ENCODE measurements at places on chromosomes 4 and X.
A peak's percentile ranks its signal among the peaks of the same experiment; 100 is the strongest.

DNA sequence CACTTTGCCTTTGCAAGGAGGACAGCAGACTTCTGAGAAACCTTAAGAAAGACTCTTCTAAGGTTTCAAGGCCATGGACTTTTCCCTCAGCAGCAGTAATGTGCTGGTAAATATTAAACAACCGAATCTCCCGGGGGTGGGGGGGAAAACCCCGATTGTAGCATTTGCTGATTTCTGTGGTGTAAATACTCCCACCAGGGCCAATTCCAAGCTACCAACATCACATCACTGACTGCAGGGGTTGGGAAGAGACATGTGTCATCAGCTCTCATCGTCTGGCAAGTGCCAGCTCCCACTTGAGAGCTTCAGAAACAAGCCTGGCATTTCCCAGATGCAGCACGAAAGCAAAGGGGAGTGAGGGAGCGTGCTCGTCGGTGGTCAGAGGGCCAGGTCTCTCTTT, 101.2 kb downstream of the BCOR start:
- no peak for DNase-seq

DNA sequence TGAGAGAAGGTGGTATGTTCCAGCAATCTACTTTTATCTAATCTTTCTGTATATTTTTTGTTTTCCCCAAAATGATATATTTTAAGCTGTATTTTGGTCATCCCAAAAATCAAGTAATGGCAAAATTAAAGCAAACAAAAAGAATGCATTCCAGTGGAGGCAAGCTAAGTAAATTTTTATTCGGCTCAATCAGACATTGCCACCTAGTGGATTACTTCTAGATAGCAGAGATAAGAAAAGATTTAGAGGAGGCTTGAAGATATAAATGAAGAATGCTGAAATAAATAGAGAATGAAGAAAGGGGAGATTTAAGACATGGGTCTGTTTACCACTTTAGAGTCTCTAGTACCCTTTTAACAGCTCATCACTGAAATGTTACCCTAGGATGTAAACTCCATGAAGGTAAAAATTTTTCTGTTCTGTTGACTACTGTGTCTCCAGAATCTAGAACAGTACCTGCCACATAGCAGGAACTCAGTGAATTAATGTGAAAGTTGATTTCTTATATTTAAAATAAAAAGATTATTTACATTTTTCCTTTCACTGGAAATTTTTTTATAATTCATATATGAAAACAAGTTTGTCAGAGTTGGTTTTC, 110.9 kb upstream of the ANK2 start:
- DNase-seq = peak; percentile 69

DNA sequence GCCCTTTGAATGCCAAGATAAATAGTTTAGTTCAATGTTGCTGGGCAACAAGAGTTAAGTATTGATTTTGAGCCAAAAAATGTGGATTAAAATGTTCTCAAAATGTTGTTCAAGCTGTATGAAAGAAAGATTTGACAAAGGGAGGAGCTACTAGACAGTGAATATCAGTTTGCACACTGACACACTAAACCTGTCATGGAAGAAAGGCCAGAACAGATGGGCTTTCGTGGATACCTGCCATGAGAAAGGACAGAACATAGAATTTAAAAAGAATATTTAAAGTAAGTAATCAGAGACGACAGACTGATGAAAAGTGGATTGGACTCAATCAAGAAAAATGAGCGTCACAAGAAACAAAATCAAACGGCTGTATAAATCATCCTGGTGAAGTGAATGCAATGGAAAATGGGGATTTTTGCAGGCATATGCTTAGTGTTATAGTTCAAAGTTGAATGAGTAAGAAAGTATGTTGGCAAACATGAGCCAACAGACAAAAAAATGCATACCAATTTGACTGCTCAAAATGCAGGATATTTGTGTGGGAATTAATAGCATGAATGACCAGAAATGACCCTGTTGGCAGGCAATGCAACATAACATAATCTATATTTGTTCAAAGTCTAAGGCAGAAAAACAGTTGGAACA, 7.4 kb downstream of the PCDH18 start:
- DNase-seq = peak; percentile 84

DNA sequence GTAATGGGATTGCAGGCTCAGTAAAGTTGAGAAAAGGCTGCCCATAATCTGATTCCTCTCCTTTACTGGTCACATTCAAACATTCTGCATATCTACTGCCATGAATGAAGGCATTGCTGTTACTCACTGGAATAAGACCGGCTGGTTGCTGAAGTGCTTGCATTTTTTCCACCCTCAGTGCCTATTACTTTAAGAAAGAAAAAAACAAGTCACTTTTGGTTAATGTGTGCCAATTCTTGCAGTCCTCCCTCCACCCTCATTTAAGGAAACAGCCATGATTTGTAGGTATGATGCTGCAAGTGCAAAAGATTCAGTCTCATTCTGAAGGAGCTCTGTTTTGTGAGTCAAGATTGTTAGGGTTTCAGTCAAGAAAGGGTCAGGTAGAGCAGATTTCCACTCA, 94.9 kb downstream of the EMCN start:
- no peak for DNase-seq

GRCh38 chr4:44146516-44146915, 302.1 kb downstream of the KCTD8 start:
- peak; percentile 5 for DNase-seq

DNA sequence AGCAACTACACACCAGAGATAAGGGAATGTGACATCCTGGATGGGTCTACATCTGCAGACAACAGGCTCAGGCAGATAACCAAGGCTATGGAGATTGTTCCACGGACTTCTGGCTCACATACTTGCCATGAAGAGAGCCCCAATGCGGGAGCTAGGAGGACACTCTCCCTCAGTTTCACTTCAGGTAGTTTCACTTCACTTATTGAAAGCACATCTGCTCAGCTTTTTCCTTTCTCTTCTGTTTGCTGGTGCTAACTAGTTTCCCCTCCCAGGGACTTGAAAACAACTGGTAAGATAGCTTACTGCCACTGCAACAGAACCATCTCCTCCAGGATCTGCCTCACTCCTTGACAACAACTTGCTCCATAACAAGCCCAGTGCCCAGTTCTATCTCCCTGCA, 1.4 kb upstream of the CT47C1 start:
- no peak for DNase-seq

GRCh38 chr4:62209757-62210485, 1009.8 kb downstream of the ADGRL3 start:
- DNase-seq = no peak

DNA sequence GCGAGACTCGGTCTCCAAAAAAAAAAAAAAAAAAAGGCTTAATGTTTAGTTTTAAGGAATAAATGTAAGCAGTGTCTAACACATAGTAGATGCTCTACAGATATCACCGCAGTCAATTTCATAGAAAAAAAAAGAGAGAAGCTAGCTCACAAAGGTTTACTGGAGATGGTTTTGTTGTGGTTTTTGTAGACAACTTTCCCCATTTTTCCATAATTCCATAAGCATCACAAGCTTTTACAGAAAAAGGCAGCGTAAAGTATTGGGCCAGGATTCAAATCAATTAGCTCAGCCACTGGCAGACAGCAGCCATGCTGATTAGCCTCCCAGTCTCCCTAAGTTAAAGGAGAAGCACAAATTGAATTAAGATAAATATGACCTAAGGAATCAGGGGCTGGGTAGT, 1.5 kb downstream of the GRSF1 start:
- peak; percentile 25 for DNase-seq

GRCh38 chr4:111499706-111500105, 645.5 kb upstream of the FAM241A start:
- no peak for DNase-seq

DNA sequence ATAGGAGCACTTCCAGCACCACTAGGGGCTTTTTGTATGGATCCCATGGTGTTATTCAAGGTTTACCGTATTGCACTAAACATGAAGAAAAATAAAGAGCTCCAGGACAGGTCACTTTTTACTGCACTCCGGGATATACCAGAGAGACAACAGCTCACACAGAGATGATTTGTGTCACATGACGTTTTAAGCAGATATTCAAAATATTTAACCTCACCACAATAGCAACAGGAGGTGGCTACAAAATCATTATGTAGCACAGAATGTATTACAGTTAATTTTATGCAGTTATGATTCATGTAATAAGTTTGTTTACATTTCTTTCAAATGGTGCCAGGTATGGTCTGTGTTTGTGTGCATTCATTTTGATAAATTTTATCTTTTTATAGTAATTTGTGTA, 100.6 kb downstream of the LUZP4 start:
- no peak for DNase-seq

- no peak for DNase-seq
Measured at GRCh38 chr4:181601103-181601502, 642.1 kb upstream of the TENM3 start.

GRCh38 chr4:40321574-40322275, 13.4 kb upstream of the CHRNA9 start:
- DNase-seq = peak; percentile 41

- no peak for DNase-seq
Measured at GRCh38 chr4:80874979-80875378, 155.5 kb upstream of the BMP3 start.

- no peak for DNase-seq
Measured at GRCh38 chr4:31283679-31284078, 563.5 kb downstream of the PCDH7 start.

DNA sequence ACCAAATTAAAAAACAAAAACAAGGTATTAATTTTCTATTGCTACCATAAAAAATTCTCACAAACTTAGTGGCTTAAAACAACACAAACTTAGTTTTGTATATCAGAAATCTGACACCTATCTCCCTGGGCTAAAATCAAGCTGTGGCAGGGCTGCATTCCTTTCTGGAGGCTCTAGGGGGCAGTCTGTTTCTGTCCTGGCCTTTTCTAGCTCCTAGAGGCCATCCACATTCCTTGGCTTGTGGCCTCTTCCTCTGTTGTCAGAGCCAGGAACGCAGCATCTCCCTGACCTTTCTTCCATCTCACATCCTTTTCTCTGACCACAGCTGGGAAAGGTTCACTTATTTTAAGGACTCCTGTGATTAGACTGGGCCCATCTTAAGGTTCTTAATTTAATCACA, 38.9 kb upstream of the TLR2 start:
- DNase-seq = peak; percentile 32

DNA sequence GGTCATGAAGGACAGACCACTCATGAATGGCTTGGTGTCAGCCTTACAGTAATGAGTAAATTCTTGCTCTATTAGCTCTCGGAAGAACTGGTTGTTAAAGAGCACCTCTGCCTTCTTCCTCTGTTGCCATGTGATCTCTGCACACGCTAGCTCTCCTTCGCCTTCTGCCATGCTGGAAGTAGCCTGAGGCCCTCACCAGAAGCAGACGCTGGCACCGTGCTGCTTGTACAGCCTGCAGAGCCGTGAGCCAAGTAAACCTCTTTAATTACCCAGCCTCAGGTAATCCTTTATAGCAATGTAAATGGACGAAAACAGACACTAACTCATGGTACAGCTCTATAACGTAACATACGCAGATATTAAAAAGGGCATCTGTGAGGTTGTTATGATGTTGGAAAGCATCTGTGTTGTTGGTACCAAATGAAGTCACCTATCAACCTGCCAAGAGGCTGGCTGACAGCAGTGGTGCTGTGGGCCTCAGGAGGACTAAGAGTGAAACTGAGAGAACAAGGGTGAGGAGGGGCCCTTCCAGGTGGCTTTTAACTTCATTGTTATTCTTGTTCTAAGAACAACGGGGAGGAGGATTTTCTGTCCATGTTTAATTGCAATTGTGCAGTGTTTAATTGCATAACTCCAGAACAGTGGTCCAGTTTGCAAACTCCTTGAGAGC, 69.2 kb downstream of the CRMP1 start:
- DNase-seq = no peak

DNA sequence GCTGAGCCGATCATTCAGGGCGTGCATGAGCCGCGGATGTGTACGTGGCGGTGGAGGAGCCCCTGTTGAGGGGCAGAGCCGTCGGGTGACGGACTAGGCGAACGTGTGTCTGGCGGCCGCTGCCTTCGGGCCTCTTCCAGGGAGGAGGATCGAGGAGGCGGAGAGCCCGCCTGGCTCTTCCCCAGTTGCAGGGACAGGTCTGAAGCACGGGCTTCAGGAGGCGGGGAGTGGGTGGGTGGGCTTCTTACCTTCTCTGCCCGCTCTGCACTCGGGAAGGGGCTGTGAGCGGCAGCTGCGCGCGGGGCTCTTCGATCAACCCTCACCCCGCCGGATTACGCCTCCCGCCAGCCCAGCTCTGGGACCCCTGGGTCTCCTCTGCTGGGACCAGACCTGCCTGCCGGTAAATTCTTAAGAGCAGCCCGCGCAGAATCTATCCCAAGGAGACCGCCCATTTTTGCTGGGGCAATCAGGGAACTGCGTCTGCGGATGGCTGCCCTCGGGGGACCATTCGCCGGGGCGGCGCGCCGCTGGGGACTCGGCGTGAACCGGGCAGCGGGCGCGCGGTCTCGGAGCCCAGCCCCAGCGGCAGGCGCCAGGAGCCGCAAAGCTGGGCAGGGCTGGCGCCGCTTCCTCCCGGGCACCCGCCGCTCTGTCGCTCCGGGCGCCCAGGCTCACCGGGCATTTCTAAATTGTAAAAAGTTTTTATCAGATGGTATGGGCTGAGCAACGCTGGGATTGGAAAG, 4.9 kb downstream of the PLAC8 start:
- DNase-seq = peak; percentile 14

DNA sequence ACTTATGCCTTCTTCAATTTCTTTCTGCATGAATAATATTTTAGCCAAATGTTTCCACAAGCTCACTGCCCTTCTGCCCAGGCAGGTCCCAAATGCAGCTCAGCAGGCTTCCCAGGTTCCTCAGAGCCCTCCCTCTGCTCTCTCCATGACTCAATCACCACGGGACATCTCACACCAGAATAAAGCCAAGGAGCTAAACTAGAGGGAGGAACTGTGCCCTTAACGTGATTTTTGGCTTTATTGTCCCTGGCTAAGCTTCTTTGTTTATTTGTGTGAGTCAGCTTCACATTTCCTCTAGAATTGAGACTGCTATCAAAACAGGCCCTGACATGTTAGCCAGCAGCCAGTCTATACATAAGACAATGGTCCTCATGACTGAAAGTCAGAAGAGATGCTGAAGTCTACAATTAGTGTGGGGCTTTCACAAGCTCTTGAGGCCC, 186.4 kb upstream of the GALNT7 start:
- peak; percentile 97 for DNase-seq

GRCh38 chr4:88286897-88287296, 2.5 kb upstream of the PPM1K start:
- DNase-seq = no peak

DNA sequence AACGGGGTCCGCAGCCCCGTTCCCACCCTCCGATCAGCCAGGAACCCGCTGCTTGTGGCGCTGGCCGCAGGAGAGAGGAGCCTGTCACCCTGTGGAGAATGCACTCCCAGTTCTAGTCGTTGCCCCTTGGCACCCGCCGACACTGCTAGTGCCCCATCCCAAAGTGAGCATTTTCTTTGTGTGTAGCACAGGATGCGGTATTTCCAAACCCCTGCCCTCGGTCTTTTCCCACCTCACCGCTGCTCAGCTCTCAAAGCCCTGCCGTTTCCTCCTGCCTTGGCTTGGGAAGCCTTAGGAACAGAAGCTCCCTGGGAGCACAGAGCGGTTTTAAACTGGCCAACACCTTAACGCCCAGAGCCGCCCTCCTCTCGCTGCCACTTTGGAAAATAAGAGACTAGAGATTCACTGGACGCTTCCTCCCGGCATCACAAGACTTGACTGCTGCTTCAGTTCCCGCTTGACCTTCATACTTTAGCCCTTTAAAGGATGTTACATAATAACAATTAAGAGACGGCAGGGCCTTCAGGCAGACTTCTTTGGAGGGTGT, 772 bp downstream of the CYP4V2 start:
- DNase-seq = peak; percentile 51

- no peak for DNase-seq
Measured at GRCh38 chr4:4518747-4519146, 23.1 kb downstream of the STX18 start.

- peak; percentile 12 for DNase-seq
Measured at GRCh38 chrX:153459986-153460385, 10.4 kb downstream of the HAUS7 start.

- DNase-seq = peak; percentile 38
Measured at GRCh38 chrX:64394874-64395567, at the start of gene MTMR8. Gene MTMR8 (minus strand): TSS chrX:64395452. CDS start chrX:64395363, 89 bp downstream.

Data from fibroblast of mammary gland (primary cell).